ENCODE measurements at places on chromosomes 4 and X. TPM values are rescaled to one million over a fixed set of nuclear protein-coding genes. Genes with fewer than 3 reads are reported as not detected.

F9 gene
- not detected for total RNA-seq

ZDHHC15 gene
- 7.9 TPM for total RNA-seq

GPR82 gene
- 0.41 TPM for total RNA-seq

AFAP1 gene
- total RNA-seq: 40.1 TPM

WAS gene
- total RNA-seq: 8.5 TPM

Measured in thoracic aorta (tissue), 2 donors.